GM19239 (cell line): ENCODE measurements at places on chromosomes 12 and 14.

GRCh38 chr14:24721775-24722174 lies 87.8 kb upstream of the GZMB start:
- no peak for DNase-seq

GRCh38 chr12:111442301-111443045 lies 36.8 kb downstream of the SH2B3 start:
- no peak for DNase-seq

DNA sequence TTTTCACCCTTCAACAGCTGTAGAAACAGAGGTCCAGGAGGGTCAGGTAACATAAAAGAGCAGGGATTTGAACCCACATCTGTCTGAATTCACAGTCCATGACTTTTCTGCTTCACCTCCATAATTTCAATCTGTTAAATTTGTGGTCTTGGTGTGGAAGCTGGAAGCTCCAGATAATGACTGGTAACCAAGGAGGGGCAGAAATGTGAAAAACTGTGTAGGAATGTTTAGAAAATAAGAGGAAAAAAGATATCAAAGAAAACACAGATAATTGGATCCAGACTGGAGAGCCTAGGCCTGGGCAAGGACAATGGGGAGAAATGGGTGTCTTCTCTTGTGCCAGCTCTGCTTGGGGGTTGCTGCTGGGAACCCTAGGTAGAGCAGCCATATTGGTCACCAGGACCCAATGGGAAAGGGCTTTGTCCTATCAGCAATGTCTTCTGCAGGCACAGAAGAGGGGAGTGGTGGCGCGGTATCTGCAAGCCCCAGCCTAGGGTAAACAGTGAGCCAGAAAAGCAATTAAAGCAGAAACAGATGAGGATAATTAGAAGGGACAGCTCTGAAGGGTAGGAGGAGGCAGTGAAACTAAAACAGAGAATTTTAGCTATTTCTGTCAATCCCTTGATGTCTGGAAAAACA lies 54.3 kb upstream of the CCDC91 start:
- DNase-seq = no peak

DNA sequence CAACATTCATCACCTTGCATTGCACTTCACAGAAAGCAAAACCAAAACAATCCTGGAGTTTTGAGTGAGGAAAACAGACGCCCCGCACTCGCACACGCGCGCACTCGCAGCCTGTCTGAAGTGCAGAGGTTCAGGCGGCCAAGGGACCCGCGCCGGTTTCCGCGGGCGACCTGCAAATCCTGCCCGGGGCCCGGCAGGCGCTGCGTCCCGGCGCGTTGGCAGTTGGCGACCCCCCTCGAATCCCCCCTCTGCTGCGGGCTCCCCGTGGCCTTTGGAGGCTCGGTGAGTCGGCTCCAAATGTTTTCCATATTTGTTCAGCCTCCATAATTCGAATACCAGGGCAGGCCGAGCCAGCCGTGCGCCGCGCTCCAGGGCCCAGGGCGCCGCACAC lies at the start of gene SSPN:
Gene SSPN (plus strand): TSS at position 324 of the 391 bp plus-strand sequence. CDS start 100 bp downstream, outside the sequence.
- no peak for DNase-seq

DNA sequence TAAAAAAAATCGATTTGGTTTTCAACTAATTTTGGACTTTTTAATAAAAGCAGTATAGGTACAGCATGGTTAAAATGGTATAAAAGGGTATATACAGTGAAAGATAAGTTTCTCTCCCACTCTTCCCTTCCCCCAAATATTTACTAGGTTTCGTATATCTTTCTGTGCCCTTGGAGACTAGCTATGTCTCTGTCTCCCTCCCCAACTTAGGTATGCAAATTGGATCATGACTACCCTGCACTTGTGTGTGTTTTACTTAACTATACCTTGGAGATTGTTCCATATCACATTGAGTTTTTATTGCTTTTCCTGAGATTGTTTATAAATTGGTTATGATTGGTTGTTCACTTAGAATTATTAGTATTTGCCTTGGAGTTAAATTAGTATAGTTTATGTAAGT lies 19.4 kb downstream of the AEBP2 start:
- DNase-seq = no peak

DNA sequence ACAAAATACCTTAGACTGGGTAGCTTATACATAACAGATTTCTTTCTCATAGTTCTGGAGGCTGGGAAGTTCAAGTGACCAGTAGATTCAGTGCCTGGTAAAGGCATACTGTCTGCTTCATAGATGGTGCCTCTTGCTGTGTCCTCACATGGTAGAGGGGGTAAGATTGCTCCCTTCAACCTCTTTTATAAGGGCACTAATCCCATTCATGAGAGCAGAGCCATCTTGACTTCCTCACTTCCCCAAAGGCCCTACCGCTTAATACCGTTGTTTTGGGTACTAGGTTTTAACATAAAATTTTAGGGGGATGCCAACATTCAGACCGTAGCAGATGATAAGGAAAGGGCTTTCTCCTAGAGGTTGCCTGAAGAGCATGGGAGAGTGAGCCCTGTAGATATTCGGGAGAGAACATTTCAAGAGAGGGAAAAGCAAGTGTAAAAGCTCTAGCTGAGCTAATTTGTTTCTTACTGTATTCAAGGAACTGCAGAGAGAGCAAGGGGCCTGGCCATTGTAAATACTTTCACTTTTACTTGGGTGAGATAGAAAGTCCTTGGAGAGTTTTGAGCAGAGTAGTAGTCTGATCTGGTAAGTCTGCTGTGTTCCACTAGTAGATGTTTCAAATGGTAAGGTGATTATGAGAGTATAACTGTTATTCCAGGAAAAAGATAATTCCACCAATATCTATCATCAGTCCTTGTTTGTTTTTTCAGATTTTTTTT lies 27.3 kb downstream of the FRS2 start:
- DNase-seq = peak; percentile 25

GRCh38 chr12:131260954-131261353 lies 307.2 kb downstream of the ADGRD1 start:
- no peak for DNase-seq

DNA sequence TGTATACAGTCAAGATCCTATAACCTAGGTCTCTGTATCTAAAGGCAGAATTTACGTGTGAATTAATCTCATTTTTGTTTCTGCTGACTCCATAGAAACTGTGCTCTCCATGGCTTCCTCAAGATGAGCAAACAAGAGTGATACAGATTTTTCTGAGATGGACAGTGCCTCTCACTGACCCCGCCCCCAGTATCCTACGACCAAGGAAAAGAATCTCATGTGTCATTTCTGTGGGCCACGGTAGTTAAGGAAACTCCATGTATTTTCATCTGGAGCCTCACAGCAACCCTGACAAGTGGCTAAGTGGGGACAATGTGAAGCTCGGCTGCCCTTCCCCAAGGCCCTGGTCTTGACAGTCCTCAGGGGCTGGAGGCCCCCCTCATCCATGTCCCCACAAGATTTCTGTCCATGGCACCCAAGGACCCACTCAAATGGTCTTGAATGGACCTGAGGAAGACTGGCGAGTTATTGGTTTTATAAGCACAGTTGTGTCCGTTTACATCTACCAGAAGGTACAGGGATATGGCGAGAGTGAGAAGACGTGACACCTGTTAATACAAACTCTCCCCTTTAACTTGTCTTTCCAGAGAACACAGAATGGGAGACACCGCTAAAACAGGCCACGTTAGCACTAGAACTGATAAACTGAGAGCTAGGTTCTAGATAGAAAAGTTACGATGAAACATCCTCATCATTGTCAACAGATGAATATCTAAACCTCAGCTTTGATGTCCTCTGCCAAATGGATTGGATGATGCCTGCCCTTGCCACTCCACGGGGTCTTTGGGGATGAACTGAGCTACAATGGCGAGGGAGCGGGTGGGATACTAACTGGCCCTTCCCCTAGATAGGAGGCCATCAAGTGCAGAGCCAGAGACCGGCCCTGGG lies 108.4 kb upstream of the EGLN3 start:
- DNase-seq = no peak

- no peak for DNase-seq
These were observed 148.0 kb upstream of the PDE3A start for GRCh38 chr12:20220339-20220738.

- no peak for DNase-seq
These were observed 10.9 kb upstream of the TAC3 start for GRCh38 chr12:57027011-57027804.

DNA sequence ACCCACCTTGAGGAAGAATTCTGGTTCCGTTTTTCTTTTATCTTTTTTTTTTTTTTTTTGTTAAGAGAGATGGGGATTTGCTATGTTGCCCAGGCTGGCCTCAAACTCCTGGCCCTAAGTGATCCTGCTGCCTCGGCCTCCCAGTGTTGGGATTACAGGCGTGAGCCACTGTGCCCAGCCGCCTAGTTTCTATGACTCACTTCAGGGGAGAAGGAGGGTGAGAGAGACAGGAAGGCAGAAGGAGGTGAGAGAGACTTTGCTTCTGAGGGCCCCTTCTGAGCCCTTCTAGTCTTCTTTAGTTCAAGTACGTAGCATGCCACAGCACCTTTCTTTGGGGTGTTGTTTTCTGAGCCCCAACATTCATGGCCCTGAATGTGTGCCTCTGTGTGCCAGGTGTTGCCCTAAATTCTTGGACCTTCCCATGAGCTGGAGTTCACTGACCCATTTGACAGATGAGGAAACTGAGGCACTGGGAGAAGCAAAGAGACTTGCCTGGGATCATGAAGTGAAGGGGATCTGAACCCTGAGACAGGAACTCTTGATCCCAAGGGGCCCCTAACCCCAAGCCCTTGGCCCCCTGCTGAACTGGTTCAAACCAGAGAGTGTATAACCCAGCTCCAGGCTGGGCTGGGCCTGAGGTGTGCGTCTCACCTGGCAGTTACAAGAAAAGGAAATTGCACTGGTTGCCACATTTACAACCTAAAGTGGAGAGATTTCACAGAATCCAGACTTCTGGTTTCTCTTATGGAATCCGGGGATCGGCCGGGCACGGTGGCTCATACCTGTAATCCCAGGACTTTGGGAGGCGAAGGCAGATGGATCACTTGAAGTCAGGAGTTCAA lies 20.8 kb downstream of the SH2B3 start:
- DNase-seq = no peak

- no peak for DNase-seq
These were observed 408.2 kb downstream of the AEBP2 start for GRCh38 chr12:19847294-19848059.

GRCh38 chr12:110903511-110903910 lies 16.9 kb downstream of the MYL2 start:
- DNase-seq = no peak

DNA sequence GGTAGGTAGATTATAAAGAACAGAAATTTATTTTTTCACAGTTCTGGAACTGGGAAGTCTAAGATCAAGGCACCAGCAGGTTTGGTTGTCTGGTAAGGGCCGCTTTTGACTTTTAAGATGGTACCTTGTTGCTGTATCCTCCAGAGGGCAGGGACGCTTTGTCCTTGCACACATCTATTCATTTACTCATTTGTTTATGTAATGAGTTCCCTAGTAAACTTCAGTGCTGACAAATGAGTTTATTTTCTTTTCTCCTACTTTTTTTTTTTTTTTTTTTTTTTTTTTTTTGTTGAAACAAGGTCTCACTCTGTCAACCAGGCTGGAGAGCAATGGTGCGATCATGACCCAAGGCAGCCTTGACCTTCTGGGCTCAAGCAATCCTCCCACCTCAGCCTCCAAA lies 195.7 kb downstream of the FBXL14 start:
- no peak for DNase-seq

DNA sequence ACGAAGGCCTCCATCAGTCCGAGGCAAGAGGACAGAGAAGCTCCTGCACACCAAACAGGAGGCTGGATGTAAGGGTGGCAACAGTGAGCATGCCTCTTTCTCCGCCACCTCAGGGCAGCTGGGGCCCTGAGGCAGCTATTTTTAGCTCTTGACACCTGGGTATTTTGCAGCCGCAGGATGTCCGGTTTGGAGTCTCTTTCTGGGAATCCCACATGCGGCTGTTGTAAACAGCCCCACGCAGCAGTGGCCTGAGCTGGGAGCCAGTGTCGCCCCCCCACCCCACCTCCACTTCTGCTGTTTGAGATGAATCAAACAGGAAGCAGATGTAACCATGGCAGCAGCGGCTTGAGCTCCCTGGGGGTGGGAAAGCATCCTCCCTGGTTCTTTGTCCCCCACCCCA lies 11.7 kb downstream of the HDAC7 start:
- peak; percentile 39 for DNase-seq

GRCh38 chr12:116210762-116211161 lies 66.7 kb downstream of the MED13L start:
- no peak for DNase-seq

DNA sequence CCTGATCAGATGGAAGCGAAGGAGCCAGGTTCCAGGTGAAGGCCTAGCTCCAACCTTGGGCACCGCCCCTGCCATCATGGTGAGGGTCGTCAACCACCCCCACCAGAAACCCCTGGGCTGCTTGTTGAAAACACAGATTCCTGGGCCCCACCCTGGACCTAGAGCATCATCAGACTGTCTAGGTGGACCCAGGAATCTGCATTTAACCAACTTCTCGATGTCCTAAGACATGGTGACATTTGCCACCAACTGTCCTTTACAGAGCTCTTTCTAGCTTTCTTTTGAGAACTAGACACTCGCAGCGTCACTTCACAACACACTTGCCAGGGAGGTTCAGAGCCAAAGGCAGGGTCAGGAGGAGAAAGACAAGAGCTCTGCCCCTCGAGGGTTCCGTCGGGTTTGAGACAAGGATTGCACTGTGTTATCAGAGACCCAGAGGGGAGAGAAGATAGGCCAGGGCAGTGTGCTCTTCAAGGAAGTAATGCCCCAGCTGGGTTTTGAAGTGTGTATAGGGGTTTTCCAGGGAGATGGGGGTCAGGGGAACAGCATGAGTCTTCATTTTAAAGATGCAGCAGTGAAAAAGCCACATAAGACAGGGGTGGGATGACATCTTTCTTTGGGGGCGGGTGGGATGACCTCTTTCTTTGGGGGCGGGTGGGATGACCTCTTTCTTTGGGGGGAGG lies 24.6 kb downstream of the RFLNA start:
- DNase-seq = no peak
